ENCODE measurements at places on chromosomes 12 and 14.

- no peak for DNase-seq
Measured at GRCh38 chr12:54390668-54391551, 6.4 kb upstream of the ZNF385A start.

GRCh38 chr14:86780461-86780860 is 1212.5 kb downstream of the GALC start:
- DNase-seq: no peak

- no peak for DNase-seq
Measured at GRCh38 chr14:99036611-99037293, 235.2 kb downstream of the BCL11B start.

- no peak for DNase-seq
Measured at GRCh38 chr14:92121207-92121669, 268 bp downstream of the NDUFB1 start.

DNA sequence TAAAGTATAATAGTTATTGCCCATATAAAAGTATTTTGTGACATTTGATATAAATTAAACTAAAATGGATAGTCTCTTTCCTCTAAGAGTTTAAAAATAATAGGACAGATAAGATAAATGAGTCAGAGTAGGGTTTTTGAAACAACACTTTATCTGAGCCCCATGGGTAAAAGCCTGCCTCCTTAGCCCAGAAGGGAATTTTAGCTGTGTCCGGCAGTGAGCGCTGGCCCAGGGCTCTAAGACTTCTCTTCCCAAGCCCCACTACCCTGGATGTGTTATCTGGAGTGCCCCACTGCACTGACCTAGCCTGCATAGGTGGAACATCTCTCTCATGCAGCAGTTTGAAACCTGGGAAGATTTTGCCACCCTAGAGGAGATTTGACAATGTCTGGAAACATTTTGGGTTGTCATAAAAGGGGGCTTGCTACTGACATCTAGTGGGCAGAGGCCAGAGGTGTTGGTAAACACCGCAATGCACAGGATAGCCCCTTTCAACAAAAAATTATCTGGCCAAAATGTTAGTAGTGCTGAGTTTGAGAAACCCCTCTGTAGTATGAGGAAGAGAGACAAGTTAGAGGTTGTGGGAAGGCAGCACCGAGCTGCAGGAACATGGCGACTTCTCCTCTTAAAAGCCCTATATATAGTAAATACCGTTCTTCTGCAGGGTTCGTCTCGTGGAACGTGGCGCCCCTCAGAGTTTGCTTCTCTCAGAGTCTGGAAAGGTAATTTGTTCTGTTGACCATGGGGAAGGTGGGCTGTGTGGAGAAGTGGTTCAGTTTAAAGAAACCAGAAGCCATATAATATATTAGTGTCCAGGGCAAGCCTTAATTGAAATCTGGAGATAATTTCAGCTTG is 29.3 kb upstream of the ATF1 start:
- no peak for DNase-seq

DNA sequence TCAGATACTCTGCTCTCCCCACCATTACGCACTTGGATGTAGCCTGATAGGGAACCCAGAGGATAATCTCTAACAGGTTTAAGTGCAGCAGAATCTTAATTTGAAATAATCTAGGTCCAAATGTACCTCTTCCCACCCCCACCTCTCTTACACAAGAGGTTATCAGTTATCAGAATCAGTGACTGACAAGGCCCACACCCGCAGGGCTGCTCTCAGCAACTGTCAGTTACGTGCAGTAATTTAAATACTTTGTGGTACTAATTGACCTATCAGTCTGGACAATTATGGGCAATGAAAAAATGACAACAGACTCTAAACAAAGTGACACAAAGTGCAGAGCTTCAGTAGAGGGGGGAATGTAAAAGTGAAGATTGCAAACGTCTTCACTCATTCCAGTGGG is 74.0 kb downstream of the CLIP1 start:
- no peak for DNase-seq

- no peak for DNase-seq
Measured at GRCh38 chr12:52350786-52351185, 16.5 kb downstream of the KRT85 start.

DNA sequence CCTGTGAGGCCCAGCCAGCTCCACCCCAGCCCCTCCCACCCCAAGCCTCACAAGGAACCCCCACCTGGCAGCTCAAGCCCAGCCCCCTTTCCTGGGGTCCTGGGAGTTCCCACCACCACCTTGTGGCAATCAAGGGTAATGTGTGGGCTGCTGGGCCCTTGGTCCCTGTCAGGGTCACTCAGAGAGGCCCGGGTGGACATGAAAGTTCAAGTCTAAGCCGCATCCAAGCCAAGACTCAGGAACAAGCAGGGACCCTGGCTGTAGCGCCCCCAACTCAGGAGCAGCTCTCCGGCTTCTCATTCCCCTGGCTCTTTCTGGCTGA is 106.4 kb upstream of the C14orf180 start:
- DNase-seq: no peak

GRCh38 chr12:105316931-105317852 is 13.3 kb upstream of the C12orf75 start:
- no peak for DNase-seq

DNA sequence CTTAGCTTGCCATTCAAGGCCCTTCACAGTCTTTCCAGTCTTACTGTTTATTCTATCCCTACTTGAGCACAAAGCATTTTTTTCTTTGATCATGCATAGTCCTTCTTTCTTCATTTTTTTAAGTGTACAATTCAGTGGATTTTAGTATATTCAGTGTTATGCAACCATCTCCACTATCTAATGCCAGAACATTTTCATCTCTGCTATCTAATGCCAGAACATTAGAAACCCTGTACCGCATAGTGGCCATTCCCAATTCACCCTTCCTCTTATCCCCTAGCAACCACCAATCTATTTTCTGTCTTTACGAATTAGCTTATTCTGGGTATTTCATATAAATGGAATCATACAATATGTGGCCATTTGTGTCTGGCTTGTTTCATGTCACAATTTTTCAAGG is 13.4 kb downstream of the LPCAT3 start:
- no peak for DNase-seq

DNA sequence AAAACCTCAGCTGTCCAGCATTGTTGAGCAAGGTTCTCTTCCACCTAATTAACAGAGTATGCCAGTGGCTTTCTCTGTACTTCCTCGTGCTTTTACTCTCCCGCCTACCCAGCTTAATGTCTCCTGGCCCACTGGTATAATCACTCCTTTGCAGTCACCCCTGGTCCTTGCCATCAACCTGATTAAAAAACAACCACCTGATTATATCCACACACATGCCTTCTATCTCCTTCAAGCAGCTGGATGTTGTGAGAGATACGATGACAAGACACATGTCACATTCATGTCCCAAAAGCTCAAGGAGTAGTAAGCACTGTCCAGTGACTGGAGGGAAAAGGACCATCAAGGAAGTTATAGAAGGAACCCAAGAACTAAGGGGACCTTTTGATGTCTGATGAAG is 241.3 kb upstream of the GRIP1 start:
- no peak for DNase-seq

DNA sequence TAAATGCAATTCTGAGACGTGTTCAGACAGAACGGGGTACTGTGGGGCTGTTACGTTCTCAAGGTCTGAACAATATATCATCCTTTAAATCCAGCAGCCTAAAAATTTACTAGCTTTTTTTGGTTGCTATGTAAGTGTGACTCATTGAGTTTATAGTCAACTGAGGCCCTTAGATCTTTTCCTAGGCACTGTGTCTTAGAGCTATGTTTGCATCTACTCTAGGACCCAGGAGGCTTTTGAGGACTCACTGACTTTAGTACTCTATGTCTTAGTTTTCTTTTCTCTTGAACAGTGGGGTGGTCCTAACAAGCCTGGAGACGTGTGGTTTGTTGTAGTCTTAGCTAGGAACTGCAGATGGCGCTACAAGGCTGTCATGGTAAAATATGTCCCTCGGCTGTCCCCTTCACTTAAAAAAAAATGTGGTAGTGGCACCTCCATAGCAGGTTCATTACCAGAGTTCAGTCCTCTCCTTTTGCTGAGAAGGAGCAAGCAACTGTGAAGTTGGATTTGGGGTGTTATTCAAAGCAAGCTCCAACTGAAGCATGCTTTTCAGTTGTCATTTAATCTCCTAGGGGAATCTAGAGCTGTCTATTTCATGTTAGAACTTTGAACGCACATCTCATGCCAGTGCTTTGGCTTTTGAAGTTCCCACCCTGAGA is 8.7 kb upstream of the SPATS2 start:
- DNase-seq: no peak

DNA sequence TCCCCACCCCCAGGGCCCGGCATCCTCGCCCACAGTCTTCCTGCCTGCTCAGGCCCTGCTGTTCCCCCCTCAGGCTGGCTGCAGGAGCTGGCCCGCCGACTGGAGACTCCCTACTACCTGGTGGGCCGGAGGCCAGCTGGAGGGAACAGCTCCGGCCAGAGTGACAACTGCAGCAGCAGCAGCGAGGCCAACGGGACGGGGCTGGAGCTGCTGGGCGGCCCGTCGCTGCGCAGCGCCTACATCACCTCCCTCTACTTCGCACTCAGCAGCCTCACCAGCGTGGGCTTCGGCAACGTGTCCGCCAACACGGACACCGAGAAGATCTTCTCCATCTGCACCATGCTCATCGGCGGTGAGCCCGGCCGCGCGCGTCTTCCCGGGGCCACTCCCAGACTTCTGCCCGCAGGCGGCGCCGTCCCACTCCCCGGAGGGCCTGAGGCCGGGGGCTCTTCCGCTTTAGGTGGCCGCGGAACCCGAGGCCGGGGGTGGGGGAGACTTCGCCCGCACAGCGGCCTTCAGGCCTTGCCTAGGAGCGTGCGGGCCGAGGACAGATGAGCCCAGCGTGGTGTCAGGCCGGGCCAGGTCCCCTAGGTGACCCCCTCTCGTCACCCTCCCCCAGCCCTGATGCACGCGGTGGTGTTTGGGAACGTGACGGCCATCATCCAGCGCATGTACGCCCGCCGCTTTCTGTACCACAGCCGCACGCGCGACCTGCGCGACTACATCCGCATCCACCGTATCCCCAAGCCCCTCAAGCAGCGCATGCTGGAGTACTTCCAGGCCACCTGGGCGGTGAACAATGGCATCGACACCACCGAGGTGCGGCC is 10.2 kb downstream of the KCNH3 start:
- no peak for DNase-seq

DNA sequence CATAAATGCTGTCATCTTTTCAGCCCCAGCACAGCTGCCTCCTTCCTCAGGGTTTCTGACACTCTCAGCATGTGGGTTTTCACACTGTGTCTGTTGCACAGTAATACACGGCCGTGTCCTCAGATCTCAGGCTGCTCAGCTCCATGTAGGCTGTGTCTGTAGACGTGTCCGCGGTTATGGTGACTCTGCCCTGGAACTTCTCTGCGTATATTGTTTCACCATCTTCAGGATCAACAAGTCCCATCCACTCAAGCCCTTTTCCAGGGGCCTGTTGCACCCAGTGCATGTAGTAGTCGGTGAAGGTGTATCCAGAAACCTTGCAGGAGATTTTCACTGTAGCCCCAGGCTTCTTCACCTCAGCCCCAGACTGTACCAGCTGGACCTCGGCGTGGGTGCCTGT is 1210.6 kb downstream of the TMEM121 start:
- DNase-seq: no peak

GRCh38 chr12:53997204-53998109 is 2.5 kb upstream of the HOXC9 start:
- DNase-seq: no peak

- no peak for DNase-seq
Measured at GRCh38 chr14:54121466-54122027, 164.9 kb upstream of the BMP4 start.

DNA sequence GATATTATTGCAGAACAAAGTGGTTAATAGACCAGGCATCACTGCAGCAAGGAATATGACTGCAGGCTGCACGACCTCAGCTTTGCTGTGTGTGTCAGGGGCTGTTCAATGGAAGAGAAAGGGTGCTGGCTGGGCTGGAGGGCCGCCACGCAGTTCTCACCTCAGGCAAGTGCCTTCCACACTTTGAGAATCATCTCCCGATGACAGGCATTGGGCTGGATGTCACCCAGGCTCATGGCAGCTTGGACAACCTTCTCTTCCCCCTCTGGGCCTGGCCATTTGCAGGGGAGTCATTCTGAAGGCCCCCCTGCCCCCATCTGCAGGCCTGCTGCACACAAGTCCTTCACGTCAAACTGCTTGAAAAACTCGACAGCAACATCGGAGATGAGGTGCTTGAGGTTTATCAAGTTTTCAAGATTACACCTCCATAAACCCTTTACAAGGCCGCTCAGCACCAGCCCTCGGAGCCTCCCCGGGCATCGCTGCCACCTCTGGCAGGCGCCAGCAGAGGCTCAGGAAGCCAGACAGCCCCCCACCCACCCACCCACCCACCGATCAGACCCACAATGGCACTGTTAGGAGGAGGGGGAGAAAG is 165.9 kb upstream of the GSC start:
- no peak for DNase-seq
